ENCODE measurements at places on chromosomes 3 and 15.
A peak's percentile ranks its signal among the peaks of the same experiment; 100 is the strongest.

DNA sequence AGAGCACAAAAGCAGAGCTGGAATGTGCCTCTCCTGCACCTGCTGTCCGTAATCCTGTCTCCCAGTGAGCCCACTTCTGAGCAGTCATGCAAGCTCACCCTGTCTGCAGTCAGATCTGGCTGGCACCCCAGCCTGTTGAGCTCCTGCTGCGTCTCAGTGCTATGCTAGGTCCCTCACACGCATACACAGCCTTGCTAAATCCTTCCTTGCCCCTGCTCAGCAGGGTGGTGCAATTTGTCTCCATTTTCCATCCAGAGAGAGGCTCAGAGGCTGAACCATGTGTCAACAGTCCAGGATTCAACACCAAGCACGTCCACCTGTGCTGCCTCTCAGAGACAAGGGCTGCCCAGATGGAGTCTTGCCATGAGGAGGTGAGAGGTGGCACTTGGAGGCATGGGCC, 11.0 kb downstream of the POMGNT2 start:
- no peak for DNase-seq

GRCh38 chr3:135967867-135968266, 2.3 kb downstream of the PPP2R3A start:
- DNase-seq: no peak

GRCh38 chr3:148005456-148005855, 596.3 kb downstream of the ZIC1 start:
- DNase-seq: no peak

DNA sequence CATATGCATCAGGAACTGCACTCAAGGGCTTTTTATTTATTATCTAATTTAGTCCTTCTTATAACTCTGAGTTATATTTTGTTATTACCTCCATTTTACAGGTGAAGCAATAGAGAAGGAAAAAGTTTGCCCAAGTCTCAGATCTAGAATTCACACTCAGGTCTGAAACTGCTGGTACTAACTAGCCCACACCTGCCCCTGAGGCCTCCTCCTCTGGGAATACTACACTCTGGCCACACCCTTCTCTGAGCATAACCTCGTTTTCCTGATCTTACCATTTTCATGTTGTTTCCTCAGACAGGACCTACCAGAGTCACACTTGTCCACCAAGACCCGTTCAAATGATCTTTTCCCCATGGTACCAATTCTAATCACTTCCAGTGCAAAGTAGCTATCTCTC, 94.1 kb upstream of the CHRM5 start:
- DNase-seq: no peak

DNA sequence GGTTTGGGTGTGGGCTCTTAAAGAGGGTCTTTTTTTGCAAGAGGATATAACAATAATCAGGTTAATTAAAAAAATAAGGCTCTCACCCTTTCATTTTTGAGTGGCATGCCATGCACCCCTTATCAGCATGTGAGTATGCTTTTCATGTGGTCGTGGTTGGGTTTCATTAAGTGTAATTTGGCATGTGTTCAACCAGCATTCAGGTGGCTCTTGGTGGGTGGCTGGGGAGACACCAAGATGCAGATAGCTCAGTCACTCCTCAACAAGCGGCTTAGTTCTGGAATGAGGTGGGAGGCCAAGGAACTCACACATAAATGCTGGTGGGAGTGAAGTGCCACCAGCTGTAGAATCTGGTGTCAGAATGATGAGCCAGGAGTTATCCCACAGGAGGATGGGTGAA, 66.8 kb downstream of the FLNB start:
- DNase-seq: no peak

DNA sequence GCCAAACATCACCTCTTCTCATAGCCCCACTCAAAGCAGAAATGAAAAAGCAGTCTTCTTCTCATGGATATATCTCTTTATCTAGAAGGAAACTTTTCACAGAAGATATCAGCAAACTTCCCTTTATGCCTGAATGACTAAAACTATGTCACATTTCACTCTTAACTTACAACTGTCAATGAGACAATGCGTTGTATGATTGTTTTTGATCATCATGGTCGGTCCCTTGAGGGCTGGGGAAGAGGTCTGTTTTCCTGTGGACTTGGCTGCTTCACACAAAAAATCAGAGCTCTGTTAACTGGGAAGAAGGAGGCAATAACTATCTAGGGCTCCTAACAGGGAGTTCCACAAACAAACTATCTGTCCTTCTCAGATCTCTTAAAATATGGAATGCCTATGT, 5.1 kb downstream of the NLGN1 start:
- DNase-seq: no peak

GRCh38 chr3:181176601-181177000, 187.1 kb upstream of the DNAJC19 start:
- peak; percentile 5 for DNase-seq

DNA sequence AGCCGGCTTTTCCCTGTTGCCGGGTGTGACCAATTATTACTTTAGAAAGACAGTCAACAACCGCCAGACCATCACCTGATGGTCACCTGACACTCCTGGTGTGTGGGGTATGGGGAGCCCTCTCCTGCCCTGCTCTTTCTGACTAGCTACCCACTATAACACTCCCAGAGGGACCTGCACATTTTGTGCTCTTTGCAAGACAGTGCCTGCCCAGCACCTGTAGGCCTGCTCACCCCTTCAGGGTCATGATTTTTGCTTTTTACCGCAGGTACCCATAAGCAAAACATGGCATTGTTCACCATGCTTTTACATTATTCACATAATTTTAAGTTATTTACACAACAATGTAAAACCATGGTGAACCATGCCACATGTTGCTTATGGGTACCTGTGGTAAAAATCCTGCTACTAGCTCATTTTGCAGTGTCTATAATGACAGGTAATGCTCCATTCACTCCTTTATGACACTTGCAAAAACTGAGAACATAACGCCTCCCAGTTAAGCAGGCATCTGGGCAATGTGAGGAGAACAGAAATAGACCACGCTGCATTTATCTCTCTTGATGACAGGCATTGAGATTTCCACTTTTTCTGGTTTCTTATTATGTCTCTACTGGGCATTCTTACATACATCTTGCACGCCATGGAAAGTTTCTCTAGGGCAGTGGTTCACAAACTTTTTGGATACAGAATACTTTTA, 9.9 kb downstream of the CCRL2 start:
- DNase-seq: no peak

DNA sequence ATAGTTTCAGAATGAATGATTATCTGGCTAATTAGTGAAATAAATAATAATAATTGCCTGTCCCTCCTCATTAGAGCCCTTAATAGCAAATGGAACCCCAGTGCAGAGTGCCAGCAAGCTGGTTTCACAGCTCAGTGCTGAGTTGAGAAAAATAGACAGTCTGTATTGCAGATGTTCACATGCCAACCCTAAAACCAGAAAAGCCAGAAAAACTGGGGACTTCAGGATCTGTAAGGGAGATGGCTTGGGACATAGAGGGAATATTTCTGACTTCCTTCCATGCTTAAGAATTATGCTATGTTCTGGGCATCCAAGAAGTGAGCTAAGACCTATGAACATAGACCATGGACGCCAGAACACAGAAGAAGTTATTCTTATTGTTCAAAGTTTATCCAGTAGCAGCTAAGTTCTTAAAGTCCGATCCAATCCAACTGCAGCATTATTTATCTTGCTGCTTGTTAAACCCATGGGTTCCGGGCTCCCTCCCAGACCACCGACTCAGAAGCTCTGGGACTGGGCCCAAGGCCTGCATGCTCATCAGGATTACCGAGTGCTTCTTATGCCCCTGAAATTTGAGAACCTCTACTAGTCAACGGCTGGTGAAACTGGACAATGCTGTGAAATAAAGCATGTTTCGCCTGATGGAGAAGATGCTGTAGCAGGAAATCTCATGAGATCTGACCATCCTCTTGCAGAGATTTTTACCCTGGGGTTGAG, 158.3 kb downstream of the FOXB1 start:
- no peak for DNase-seq

DNA sequence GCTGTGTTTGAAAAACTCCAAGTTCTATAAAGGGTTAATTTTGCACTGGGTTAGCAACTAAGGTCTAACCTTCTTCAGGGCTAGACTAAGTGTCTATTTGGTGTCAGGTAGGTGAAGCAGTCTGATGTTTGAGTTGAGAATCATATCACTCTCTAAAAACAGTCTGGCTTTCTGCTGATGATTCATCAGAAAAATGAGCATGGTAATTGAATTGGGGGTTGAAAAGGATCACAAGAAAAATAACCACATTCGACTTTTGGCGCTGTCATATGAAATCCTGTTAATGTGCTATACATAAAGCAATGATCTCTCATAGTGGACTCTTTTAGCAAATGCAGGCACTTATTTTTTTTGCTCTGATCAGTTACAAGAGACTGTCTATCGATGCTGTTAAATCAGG, 242.2 kb upstream of the AZI2 start:
- DNase-seq: no peak

DNA sequence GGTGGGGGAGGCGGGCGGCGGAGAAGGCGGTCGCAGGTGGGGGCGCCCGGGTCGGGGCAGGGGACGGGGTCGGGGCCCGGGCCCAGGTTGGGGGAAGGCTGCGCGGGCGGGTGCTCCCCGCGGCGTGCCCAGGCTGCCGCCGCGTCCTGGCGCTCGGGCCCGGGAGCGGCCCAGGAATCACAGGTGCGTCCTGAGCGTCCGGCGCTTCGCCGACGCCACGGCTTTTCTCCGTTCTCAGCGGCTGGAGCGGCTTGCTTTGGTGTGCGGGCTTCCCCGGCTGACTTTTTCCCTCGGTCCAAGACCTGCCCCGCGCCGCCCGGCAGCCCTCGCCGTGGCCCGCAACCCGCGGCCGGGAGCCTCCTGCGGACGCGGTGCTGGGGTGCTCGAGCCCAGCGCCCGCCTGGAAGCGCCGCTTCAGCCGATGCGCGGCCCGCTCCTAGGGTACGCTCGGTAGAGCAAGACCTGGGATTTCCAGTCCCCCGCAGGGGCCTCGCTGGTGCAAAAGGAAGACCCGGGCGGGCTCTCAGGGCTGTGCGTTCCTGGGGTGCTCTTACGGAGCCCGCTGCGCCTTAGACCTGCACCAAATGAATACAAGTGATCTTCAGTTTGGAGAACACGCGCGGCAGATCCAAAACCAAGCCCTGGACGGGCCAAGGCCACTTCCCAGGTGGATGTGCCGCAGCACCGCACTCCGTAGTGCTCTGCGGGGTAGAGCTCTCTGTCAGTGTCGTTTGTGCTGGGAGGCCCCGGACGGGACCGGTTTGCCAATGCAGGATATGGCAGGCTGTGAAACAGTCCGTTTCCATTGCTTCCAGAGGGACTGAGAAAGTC, 639 bp downstream of the NIPA1 start:
- DNase-seq: no peak

GRCh38 chr3:164375995-164376394, 702.3 kb downstream of the SI start:
- DNase-seq: no peak

GRCh38 chr3:141408596-141408995, 40.3 kb downstream of the ZBTB38 start:
- DNase-seq: no peak

- no peak for DNase-seq
Observed at GRCh38 chr15:96870580-96870979, 540.1 kb downstream of the NR2F2 start.

GRCh38 chr3:25532431-25533162, 104.5 kb downstream of the RARB start:
- DNase-seq: no peak

DNA sequence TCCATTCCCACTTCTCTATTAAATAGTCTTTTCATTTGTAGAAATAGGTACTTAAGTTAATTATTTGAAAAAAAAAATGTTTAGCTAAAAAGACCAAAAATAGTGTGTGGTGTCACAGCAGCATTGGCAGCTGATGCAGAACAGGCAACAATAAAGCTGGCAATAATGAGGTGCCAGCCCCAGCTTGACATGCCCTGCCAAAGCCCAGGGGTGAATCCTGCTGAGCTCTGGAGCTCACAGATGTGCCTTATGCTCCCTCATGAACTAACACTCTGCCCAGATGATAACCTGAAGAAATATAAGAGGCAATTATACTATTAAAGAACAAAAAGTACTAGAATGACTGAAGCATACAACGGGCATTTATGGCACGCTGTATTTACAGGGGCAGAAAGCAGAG, 63.8 kb downstream of the IGSF11 start:
- DNase-seq: no peak

GRCh38 chr3:71863563-71864190, 78.7 kb upstream of the PROK2 start:
- DNase-seq: no peak

DNA sequence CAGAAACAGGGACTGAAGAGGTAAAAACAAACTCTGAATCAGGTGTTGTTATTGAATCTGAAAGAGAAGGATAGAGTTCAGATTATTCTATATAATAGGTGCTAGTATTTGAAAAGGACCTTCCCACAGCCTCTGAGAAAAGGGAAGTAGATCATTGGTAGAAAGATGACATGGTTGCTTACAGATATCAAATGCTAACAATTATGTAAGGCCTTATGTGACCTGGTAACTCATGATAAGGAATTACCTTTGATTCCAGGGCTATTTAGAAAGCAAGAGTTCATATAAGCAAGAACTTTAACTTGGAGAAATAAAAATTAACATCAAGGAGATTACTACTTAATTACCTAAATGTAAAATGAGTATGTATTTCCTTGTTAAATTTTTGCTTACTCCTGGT, 7.6 kb downstream of the SLC27A2 start:
- no peak for DNase-seq

DNA sequence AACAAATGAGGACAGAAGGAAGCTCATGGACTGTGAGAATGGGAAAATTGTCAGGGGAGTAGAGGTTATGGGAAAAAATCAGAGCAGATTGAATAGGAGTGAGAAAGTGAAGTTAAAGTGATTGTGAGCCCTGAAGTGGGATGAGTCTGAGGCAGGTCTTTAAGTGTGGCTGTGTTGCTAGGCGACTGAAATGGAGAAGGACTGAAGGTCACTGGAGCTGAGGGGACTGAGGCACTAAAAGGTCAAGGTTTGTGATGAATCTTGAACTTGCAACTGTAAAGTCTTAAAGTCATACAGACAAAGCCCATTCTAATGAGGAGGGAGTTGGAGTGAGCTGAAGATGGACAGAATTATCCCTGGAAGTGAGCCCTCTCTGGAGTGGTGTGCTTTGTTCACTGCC, 518.9 kb downstream of the TUSC7 start:
- no peak for DNase-seq

GRCh38 chr15:35061161-35061824, 23.8 kb downstream of the NANOGP8 start:
- DNase-seq: no peak

- DNase-seq: no peak
Observed at GRCh38 chr3:155230382-155230781, 63.1 kb downstream of the STRIT1 start.
